GM23248 (cell line): ENCODE measurements at places on chromosomes 2 and 18.

- DNase-seq, result no peak
These were observed 12.3 kb upstream of the SNTG2 start for GRCh38 chr2:938181-939005.

- no peak for DNase-seq
These were observed 241.2 kb upstream of the HS6ST1 start for GRCh38 chr2:128559533-128560515.

DNA sequence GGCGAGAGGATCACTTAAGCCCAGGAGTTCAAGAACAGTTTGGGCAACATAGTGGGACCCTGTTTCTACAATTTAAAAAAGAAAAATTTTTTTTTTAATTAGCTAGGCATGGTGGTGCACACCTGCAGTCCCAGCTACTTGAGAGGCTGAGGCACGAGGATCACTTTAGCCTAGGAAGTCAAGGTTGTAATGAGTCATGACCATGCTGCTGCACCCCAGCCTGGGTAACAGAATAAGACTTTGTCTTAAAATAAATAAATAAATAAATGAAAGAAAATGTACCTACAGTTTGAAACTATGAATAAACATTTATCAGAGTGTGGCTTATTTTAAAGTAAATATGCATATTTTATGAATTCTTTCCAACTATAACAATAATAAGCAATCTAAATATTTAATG lies 16.7 kb downstream of the PDE1A start:
- no peak for DNase-seq

- no peak for DNase-seq
These were observed 266.5 kb downstream of the PTGR3 start for GRCh38 chr18:74942319-74942910.

GRCh38 chr2:156331572-156332283 lies 793 bp downstream of the NR4A2 start:
- DNase-seq, result peak; percentile 93

DNA sequence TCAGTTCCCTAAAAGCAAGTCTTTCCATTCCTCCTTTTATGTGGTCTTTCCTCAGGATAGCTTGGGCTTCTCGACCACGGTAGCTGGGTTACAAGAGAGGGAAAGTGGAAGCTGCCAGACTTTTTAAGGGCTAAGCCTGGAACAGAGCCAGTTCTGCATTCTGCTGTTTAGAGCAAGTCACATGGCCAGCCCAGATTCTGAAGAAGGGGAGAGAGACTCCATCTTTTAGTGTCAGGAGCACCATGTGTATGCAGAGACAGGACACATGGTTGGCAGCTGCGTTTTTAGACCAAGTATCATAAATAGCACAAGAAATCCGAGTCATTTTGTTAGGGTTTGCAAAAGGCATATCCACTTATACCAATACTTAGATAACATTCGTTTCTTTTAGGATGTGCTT lies 4.7 kb downstream of the HMSD start:
- no peak for DNase-seq

- no peak for DNase-seq
These were observed 260.4 kb downstream of the CPS1 start for GRCh38 chr2:210816769-210817168.

GRCh38 chr2:63050334-63051041 lies at the start of gene OTX1:
Gene OTX1, plus strand, starts transcription at chr2:63050830. Its CDS starts 2,161 bp downstream, at chr2:63052991.
- DNase-seq, result peak; percentile 61

DNA sequence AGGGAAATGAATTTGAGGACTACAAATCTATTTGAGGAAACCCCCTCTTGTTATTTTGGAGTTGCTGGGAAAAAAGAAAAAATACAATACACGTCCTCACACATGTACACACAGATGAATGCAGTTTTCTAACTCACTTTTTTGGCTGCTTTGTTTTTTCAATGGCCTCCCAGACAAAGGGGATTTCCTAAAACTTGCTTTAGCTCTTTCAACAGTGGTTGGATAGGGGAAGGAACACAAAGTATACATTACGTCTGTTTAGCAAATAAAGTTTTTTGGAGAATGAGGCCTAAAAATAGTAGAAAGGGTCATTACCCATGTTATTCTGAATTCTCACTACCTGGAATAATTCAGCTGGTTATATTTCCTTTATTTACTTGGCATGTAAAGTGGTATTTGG lies 125.3 kb upstream of the ITGB6 start:
- no peak for DNase-seq

- no peak for DNase-seq
These were observed 101.7 kb downstream of the B3GNT2 start for GRCh38 chr2:62297624-62298010.

- DNase-seq, result no peak
These were observed at the start of gene OTOS for GRCh38 chr2:240140511-240140910. Gene OTOS, minus strand, starts transcription at chr2:240140658. Its CDS starts 332 bp downstream, at chr2:240140326.

- no peak for DNase-seq
These were observed 236.8 kb downstream of the CAMKMT start for GRCh38 chr2:44598330-44599119.

DNA sequence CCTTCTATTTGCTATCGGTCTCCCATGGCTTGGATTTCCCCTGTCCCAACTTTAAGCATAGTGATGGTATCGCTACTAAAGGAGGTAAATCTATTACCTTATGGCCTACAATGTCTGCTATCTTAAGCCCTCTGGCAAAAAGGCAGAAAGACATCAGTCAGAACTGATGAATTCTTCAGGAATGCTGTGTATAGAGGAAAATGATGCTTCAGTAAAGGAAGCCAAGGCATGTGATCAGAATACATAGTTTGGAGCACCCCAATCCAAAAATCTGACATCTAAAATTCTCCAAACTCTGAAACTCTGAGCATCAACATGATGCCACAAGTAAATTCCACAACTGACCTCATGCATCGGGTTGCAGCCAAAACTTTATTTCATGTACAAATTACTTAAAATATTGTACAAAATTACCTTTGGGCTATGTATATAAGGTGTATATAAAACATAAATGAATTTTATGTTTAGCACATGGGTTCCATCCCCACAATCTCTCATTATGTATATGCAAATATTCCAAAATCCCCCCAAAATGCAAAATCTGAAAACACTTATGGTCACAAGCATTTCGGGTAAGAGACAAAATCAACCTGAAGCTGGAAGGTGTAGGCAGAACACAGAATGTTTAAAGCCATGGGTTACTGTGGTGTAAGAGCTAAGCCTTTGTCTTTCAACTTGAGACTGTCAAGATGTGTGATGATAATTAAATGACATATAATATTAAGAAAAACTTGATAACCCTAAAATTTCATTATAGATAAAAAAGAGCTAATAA lies 66.2 kb downstream of the CUL3 start:
- DNase-seq, result peak; percentile 87

DNA sequence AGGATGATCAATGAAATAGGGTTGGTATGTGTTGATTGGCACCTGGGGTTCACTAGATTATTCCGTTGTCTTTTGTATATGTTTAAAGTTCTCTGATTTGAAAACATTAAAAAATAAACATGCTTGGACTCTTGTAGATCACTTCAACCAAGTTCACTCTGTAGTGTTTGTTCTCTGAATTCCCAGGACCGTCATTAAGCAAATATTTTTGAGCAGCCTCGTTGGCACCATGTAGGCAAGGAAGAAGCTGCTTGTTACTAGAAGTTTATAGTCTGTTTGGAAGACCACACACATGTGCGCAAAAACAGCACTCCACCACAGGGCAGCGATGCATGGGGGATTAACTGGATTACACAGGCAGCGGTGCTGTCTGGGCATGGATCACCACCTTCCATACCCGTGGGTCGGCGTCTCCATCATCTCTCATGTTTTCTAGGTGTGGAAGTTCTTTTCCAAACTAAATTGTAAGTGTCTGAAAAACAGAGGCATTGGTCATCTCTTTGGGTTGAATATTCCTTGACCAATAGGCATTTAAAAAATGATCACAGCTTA lies 212.2 kb downstream of the FHOD3 start:
- DNase-seq, result no peak

DNA sequence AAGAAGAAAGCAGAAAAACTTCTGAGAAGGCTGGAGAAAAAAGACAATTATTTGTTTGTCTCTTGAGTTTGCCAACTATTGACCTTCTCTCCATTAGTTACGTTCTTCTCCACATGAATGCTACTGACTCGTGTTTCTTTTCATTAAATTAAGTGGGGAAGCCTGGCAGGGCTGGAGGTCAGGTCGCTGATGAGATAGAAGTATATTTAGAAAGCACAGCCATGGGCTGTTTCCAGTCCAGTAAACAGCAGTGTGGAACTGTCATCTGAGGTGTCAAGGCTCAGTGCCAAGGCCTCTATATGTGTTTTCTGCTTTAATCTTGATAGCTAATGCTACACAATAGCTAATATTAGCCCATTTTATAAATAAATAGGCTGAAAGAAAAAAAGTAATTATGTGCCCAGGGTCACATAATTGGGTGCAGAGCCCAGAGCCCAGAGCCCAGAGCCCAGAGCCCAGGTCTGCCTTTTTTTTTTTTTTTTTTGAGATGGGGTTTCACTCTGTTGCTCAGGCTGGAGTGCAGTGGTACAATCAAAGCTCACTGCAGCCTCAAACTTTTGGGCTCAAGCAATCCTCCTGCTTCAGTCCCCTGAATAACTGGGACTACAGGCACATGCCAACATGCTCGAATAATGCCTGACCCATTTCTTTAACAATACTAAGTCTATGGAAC lies 6.3 kb downstream of the MSGN1 start:
- no peak for DNase-seq

DNA sequence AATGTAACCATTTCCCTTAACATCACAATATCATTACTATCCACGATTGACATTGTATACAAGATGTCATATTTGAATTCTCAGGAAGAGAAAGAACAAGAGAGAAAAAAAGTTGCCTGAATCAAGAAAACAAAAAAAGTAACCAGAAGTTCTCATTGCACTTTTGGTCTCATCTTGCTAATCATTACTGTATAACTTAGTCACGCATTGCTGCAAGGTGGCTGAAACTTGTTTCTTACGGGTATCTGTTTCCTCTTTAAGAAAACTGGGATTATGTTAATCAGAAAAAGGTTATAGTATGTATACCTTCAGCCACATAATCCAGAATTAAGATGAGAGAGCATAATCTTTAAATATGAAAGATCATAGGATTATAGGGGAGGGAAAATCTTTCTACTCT lies 639.7 kb upstream of the SYT4 start:
- DNase-seq, result no peak

DNA sequence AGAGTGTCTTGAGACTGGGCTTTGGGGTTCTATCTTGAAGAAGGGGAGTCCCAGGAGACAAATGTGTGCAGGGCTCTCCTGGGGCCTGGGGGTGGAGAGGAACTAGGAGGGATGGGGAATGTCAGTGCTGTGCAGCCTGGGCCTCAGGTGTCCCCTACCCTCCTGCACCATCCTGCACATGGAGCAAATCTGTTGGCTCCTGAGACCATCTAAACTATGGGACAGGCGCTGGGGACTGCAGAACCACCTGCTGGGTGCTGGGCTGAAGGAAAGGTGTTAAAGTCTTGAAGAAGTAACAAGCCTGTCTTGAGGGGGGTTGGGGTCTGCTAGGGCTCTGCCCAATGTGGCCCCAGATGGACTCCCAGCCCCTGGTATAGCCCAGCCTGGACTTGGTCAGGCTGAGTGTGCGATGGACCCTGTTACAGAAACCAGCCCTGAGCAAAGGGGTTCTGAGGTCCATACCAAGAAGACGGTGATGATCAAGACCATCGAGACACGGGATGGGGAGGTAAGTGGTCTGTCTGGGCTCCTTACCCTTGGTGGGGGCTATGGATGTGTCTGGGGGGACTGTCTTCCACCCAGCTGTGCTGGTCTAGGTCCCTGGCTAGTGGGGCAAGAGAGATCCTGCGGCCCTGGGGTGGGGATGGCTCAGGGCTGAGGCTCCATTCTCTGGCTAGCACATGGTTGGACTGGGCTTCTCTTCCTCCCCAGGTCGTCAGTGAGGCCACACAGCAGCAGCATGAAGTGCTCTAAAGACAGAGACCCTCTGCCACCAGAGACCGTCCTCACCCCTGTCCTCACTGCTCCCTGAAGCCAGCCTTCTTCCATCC lies 7.3 kb downstream of the DES start:
- no peak for DNase-seq

DNA sequence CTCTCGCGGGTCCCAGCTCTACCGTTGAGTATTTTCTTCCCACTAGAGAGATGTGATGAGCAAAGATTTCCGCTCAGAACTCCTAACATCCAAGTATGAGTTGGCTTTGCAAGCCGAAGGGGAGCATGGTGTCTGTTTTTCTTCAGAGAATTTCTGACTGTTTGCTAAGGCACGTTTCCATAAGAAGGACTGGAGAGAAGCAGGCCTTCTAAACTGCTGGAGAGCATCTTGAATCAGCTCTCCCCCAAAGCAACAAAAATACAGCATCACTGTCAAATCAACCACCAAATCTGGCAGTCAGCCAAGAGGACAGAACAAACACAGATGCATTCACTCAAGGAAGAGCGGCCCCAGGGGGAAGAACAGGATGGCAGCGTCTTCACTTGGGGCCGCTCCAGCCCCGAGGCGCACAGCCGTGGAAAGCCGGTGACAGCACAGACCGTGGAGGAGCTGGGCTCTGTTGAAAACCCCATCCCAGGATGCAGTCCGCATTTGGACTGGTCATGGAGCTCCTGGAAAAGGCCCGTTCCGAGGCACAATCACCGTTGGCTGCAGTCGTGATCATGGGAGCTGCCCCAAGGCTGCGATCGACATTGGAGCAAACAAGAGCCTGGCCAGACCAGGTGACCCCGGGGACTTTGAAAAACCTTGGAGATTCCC lies 101.4 kb downstream of the NFATC1 start:
- peak; percentile 51 for DNase-seq

DNA sequence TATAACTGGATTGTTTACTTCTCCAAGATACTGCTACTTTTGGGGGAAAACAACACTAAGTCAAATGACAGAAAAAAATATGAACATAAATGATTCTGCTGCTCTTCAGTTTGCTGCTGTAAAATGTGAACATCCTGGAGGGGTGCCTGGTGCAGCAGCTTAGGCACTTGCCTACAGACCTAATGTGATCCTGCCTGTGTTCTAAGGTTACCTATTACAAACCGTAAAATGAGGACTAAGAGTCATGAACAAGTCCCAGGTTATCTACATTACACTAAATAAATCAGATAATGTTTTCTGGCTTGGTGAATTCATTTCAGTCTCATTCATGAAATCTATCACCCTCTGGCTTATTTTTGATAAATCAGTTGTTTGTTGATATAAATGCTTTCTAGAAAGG lies 38.4 kb upstream of the ERCC3 start:
- no peak for DNase-seq

DNA sequence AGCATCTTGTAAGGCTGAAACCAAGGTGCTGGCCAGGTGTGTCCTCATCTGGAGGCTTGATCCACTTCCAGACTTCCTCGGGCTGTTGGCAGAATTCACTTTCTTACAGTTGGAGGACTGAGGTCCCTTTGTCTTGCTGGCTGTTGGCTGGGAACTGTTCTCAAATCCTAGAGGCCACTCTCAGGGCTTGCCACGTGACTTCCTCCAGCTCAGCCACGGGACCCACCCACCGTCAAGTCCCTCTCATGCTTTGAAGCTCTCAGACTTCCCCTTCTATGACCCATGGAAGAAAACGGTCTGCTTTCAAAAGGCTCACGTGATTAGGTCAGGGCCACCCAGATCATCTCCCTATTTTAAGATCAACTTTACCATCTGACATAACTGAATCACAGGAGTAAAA lies 77.1 kb downstream of the SMAD4 start:
- DNase-seq, result no peak

- no peak for DNase-seq
These were observed 40.4 kb upstream of the CTDP1 start for GRCh38 chr18:79639072-79639829.
